ENCODE measurements at places on chromosomes 5 and 9. TPM values are rescaled to one million over a fixed set of nuclear protein-coding genes. Genes with fewer than 3 reads are reported as not detected.

The RXRA gene
- total RNA-seq = 17.5 TPM

The FAM151B gene
- total RNA-seq = 2.3 TPM

The FAM13B gene
- total RNA-seq = 13.0 TPM

The SNX18 gene
- 14.3 TPM for total RNA-seq

GRCh38 chr5:92560698-92561401 lies 1020.2 kb downstream of the NR2F1-AS1 start:
- H3K27me3 ChIP-seq = no peaks in the 10 kb centered on the region
- no peaks in the 10 kb centered on the region for H3K36me3 ChIP-seq
- H3K4me3 ChIP-seq = no peak overlapping the region
- peaks cover 37% of the 10 kb centered on the region for H3K4me1 ChIP-seq
- peak overlapping the region; percentile 79 for H3K27ac ChIP-seq
- peak; percentile 4 for DNase-seq

- no peak overlapping the region for H3K27ac ChIP-seq
- H3K4me3 ChIP-seq = no peak overlapping the region
- H3K4me1 ChIP-seq = no peaks in the 10 kb centered on the region
- DNase-seq = no peak
- peaks cover 12% of the 10 kb centered on the region for H3K36me3 ChIP-seq
These were observed 60.3 kb downstream of the SLC12A2 start for GRCh38 chr5:128143911-128144310.

GRCh38 chr9:38689678-38690077 lies 30.3 kb downstream of the FAM240B start:
- H3K27ac ChIP-seq = no peak overlapping the region
- H3K4me1 ChIP-seq = peaks cover 11% of the 10 kb centered on the region
- no peak for DNase-seq
- no peaks in the 10 kb centered on the region for H3K36me3 ChIP-seq

DNA sequence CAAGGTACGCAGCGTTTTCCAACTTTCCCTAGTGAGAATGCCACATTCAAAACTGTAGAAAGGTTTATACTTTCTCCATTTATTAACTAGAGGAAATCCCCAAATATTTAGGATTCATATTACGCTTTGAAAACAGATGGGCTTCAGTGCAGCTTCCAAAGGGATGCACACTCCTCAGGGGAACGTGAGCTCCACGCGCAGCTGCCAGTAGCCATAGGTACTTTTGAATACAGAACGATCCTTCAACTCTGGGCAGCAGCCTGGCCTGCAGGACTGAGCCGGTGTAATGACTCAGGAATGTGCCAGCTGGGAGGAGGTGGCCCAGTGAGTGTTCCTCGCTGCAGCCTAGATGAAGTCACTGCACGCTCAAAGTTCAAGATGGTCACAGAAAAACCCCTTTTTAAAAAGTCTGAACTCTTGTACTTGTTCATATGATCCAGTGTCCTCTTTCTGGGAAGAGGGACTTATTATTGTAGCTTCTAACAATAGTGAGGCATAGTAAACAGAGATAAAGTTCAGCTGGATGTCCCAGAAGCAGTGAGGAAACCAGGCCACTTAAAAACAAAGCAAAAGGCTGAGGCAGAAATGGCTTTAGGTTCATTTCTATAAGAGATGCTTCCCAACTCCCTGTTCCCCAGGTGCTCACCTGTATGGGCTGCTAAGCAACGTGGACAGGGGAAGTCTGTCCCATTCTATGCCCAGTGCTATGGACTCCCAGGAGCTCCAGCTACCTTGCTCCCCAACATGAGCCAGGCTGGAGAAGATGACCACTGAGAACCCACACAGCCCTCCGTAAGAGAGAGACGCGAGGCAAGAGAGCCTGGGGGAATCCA lies 130.0 kb downstream of the LHFPL2 start:
- peaks cover 45% of the 10 kb centered on the region for H3K4me1 ChIP-seq
- H3K4me3 ChIP-seq = no peak overlapping the region
- no peaks in the 10 kb centered on the region for H3K36me3 ChIP-seq
- H3K27ac ChIP-seq = peak overlapping the region; percentile 90

DNA sequence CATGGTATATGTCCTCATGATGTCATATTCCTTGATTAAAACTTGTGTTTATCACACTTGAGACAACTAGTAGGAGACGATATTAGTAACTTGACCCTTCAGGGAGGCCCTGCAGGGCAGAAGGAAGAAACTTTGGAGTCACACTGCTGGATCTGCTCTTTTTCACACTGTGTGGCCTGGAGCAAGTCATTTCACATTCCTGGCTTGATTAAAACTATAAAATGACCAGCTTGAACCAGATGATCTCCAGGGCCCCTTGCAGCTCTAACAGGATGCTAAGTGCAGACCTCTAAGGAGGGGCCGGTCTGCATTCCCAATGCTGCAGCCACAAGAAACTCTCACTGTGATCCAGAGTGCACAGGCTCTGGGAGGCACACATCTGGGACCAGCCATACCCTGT lies 146.4 kb upstream of the ZNF366 start:
- no peak for DNase-seq
- H3K27me3 ChIP-seq = no peaks in the 10 kb centered on the region
- H3K4me1 ChIP-seq = peaks cover 29% of the 10 kb centered on the region
- no peak overlapping the region for H3K4me3 ChIP-seq

DNA sequence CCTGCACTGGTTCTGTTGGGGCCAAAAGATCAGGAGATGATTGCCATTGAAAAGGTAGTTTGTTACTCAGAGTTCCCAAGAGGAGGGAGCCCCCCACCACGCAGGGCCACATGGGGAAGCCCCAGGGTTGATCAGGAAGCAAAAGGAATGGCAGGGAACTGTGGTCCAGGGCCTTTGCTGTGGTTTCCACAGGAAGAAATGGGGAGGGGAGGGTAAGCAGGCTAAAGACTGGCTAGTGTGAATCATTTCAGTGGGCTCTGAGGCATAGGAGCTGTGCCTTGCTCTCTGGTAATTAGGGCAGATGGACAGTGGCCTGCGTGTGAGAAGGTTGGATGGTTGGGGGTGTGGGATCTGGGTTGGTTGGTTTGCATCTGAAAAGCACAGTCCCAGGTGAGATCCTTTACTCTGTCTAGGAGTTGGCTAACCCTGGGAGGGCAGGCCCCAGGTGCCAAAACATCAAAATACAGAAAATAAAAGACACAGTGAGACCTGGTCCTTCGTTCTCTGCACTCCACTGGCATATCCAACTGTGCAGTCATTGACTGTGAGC lies 66.1 kb downstream of the PTPDC1 start:
- H3K36me3 ChIP-seq = no peaks in the 10 kb centered on the region
- no peak overlapping the region for H3K27ac ChIP-seq
- DNase-seq = no peak

GRCh38 chr9:38287420-38287985 lies 105.0 kb upstream of the ALDH1B1 start:
- H3K27ac ChIP-seq = no peak overlapping the region
- no peaks in the 10 kb centered on the region for H3K36me3 ChIP-seq
- H3K27me3 ChIP-seq = no peaks in the 10 kb centered on the region
- no peak overlapping the region for H3K4me3 ChIP-seq
- peak; percentile 60 for DNase-seq

DNA sequence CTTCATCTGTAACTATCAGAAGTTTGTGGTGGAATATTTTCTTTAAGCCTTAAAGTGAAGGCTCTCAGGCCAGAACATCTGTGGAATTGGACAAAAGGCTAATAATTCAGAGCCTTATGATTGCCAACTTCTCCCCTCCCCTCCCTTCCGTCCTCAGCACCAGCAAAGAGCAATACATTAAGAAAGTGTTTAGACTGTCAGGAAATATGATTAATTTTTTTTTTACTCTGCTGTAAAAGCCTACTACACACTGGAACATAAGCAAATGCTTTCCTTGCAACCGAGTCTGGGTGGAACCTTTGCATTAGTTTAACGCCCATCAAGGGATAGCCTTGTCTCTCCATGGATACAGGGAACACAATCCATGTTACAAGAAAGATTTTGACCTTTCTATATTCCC lies 110.3 kb upstream of the TARS1 start:
- no peaks in the 10 kb centered on the region for H3K36me3 ChIP-seq
- H3K27ac ChIP-seq = no peak overlapping the region
- no peak overlapping the region for H3K4me3 ChIP-seq
- H3K4me1 ChIP-seq = no peaks in the 10 kb centered on the region
- H3K27me3 ChIP-seq = no peaks in the 10 kb centered on the region

DNA sequence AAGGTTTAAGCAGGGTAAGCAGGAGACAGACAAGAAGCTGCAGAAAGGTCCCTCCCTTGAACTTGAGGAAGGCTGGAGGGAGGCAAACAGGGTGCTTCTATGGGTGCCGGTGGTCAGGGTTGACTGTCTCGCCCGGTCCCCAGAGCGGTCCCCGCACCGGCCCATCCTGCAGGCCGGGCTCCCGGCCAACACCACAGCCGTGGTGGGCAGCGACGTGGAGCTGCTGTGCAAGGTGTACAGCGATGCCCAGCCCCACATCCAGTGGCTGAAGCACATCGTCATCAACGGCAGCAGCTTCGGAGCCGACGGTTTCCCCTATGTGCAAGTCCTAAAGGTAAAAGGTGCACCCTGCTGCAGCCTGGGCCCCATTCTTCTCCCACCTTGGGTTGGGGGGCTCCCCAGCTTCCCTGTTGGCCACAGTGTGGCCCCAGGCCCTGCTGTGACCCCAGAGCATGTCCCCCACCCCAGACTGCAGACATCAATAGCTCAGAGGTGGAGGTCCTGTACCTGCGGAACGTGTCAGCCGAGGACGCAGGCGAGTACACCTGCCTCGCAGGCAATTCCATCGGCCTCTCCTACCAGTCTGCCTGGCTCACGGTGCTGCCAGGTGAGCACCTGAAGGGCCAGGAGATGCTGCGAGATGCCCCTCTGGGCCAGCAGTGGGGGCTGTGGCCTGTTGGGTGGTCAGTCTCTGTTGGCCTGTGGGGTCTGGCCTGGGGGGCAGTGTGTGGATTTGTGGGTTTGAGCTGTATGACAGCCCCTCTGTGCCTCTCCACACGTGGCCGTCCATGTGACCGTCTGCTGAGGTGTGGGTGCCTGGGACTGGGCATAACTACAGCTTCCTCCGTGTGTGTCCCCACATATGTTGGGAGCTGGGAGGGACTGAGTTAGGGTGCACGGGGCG lies 5.7 kb downstream of the FGFR4 start:
- no peak for DNase-seq
- H3K27me3 ChIP-seq = no peaks in the 10 kb centered on the region
- H3K4me3 ChIP-seq = no peak overlapping the region
- H3K36me3 ChIP-seq = no peaks in the 10 kb centered on the region
- peaks cover 4% of the 10 kb centered on the region for H3K4me1 ChIP-seq
- no peak overlapping the region for H3K27ac ChIP-seq

DNA sequence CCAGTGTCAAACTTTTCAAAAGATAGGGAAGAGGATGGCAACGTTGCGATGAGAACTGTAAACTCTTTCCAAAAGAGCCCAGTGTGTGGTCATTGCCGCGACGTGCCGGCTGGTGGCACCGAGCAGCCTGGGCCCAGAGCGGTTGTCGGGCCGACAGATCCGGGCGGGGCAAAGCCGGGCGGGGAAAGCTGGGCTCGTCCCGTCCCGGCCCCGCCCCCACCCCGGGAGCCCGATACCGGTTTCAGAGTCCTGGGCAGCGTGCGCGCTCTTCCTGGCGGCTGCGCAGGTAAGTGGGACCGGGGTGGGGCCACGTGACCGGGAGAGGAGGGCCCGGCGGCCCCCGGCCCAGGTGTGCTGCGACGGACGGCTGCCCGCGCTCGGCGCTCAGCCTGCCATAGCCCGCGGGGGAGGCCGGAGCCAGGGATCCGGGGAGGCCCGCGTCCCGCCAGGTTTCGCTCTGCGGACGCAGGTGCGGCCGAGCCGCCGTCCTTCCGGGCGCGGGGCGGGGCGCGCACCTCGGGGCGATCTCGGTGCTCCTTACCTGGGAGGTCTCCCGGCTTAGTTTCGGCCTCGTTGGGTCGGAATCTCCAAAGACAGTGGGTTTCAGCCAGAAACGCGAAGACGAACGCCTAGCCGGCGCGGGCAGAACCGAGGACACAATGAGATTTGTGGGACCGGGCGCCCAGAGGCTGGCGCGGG lies at the start of gene MARVELD2:
MARVELD2 (plus strand) TSS at position 232 of the 699 bp plus-strand sequence. CDS start 4,270 bp downstream, outside the sequence.
- peak within 1 kb of the TSS; percentile 83 for H3K27ac ChIP-seq
- no peaks in the 10 kb centered on the region for H3K27me3 ChIP-seq

- peaks cover 11% of the 10 kb centered on the region for H3K36me3 ChIP-seq
- H3K4me3 ChIP-seq = peak overlapping the region; percentile 78
- H3K27ac ChIP-seq = no peak overlapping the region
- peaks cover 14% of the 10 kb centered on the region for H3K4me1 ChIP-seq
These were observed 1.6 kb downstream of the DCAF12 start for GRCh38 chr9:34124926-34125325.
